ENCODE measurements at places on chromosomes 11 and 22.
A peak's percentile ranks its signal among the peaks of the same experiment; 100 is the strongest.

DNA sequence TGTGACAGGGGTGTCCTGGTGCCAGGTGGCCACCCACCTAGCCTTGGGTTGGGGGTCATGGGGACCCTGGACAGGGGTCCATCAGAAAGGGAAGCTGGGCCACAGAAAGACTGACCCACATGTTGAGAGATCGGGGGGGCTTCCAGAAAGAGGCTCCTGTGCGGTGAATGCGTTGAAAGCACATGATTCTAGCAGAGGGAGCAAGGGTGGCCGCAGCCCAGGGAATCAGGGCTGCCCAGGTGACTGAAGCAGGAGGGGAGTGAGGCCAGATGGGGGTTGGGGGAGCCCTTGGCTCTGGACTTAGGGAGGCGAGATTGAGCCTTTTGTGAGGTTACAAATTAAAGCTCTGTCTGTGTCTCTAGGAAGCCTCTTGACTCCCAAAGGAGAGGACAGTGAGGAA, 80.7 kb downstream of the MORC2 start:
- no peak for DNase-seq

- DNase-seq: peak; percentile 67
These were observed 29.6 kb downstream of the CAT start for GRCh38 chr11:34468209-34468841.

DNA sequence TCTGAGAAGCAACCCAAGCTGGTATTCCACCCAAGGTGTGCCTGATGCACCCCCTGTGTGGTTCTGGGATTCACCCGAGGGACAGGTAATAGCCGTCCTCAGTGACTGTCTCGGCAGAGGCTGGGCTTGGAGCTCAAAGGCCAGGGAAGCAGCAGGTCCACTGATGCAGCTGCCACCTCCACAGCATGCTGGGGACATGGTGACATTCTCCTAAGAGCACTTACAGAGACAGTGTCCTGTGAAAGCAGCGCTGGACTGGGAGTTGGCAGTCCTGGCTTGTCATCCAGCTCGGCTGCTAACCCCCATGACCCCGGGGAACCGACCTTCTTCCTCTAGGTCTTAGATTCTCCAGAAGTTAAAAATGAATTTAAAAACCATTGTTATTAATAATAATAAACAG, 72.8 kb downstream of the RPUSD4 start:
- DNase-seq: no peak

GRCh38 chr22:47294222-47294532, 531.7 kb downstream of the TBC1D22A start:
- peak; percentile 73 for DNase-seq

DNA sequence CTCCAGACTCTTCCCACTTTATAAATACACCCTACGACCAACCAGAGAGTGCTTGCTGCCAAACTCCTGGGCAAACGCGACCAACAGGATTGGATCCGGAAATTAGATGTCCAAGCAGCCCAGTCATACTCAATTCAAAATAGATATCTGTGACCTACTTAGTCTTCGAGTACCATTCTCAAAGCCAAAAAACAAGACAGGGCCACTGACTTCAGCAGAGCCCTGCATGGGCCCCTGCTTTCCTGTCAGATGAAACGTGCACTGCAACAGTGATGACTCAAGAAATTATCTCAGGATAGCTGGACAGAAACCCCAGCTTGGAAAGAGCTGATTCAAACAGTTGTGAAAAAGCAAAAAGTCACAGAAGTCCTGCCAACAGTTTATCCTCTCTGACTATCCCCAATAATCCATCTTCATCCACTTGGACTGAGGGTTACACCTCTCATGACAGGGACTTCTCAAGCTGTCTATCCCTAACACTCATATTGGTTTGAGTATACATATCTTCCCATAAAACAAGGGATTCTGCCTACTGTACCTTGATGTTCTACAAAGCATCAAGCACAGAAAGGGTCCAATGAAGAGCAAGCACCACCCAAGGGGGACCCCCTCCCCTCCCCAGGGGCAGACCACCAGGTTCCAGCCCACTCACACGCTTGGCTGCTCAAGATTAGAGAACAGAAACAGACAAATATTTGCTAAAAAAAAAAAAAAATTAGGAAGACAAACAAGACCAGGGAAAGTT, 17.4 kb downstream of the SMCO4 start:
- DNase-seq: peak; percentile 64

- no peak for DNase-seq
These were observed 29.0 kb upstream of the LDLRAD3 start for GRCh38 chr11:35914816-35915215.

DNA sequence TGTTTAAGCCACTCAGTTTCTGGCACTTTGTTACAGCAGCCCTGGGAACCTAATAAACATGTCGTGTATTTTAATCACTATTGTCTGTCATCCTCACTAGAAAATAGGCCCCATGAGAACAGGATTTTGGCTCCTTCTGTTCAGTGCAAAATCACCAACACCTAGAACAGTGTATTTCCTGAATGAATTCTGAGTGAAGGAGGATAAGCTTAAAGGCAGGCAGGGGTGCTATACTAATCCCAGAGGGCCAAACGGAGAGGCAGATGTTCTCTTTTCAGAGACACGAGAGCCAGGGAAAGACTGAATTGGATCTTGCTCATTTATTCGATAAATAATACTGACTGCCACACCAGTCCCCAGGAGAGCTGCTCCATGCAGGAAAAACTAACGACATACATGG, 10.4 kb downstream of the SMCO4 start:
- no peak for DNase-seq

Data from choroid plexus epithelial cell (primary cell).